GM23248 (cell line): ENCODE measurements at places on chromosomes 16 and 17. TPM values are rescaled to one million over a fixed set of nuclear protein-coding genes. Genes with fewer than 3 reads are reported as not detected.

CCL13 gene
- not detected in 2 replicates for total RNA-seq

PRSS21 gene
- total RNA-seq = not detected in 2 replicates

MRPL10 gene
- 24.8 and 37.3 TPM in 2 replicates for total RNA-seq

CDH1 gene
- total RNA-seq = not detected in 2 replicates

TNFRSF13B gene
- total RNA-seq = not detected in 2 replicates

TSNAXIP1 gene
- 0.65 and 2.4 TPM in 2 replicates for total RNA-seq

KRT40 gene
- not detected in 2 replicates for total RNA-seq

SPATA2L gene
- total RNA-seq = 19.2 and 27.5 TPM in 2 replicates

DNA sequence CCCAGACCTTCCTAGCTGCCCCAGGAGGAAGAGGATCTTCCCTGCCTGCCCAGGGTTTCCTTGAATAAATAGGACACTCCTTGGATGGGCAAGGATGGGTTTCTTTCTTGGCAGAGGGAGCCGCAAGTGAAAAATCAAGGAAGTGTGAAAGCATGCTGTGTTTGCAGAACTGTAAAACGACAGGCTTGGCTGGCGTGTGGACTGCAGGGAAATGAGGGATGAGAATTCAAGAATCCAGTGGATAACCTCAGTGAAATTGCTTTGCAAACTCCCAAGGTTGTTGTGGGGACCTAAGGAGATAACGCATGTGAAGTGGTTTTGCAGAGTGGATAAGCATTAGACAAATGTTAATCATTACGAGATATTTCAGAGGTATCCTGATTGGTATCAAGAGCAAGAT, 20.4 kb downstream of the GPR139 start:
- no peak for DNase-seq

DNA sequence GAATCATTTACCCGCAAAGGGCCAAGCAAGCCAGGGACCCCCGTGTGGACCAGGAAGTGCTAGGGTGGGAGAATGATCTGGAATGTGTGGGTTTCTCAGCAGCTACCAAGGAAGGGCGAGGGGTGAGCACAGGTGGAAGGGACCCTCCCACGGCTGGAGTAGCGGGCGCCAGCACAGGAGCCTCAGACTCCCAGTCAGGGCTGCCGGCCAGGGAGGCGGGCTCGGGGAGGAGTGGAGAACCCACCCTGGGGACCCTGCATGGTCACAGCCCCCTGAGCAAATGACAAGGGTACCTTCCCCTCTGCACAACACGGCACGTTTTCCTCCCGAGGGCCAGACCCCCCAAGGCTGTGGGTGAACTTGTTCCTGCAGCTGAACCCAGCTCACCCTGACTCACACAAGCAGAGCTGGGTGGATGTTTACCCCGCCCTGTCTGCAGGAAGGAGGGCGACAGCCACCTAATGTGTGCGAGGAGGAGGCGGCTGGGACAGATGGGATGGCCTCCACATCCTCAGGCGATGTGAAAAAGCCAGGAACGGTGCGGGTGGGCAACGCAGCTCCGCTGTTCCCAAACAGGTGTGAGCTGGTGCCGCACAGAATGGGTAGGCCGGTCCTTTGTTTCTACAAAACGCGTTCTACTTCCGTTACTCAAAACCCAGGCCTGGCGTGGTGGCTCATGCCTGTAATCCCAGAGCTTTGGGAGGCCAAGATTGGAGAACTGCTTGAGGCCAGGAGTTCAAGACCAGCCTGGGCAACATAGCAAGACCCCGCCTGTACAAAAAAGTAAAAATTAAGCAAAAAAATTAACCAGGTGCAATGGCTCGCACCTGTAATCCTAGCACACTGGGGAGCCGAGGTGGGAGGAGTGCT, 6.2 kb downstream of the ECI1 start:
- DNase-seq = no peak

DNA sequence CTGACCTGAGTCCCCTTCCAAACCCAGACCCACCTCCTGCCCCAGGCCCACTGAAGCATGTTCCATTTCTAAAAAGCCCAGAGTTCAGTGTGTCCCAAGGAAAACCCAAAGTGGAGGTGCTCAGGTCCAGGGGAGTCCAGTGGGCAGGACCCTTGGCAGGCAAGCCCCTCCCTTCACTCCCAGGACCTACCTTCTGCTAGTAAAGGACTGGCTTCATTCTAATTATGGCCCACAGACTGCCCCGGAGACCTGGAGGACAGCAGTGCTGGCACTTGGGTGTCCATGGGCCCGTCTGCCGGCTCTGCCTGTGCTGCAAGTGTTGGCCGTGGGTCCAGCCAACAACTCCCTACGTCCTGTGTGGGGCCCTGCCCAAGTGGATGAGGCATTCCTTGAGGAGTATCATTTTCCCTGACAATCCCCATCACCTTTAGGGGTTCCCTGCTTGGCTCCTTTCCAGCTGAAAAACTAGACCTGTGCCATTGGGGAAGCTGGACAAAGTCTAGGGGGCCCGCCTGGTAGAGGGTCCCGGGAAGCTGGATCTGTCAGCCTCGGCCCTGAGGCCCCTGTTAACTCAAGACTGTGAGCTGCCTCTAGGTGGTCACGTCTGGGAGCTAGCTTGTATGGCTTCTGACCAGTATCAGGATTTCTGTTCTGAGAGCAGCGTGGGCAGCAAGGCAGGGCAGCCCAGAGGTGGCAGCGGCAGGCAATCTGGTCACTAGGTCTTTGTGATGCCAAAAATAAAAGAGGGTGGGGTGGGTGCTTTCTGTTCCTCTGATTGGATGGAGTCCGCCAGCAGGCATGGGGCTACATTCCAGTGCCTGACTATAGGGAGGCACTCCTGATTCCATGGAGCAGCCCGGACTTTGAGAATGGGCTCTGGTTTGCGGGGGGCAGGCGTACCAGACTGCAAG, 8.2 kb downstream of the CBX2 start:
- no peak for DNase-seq

DNA sequence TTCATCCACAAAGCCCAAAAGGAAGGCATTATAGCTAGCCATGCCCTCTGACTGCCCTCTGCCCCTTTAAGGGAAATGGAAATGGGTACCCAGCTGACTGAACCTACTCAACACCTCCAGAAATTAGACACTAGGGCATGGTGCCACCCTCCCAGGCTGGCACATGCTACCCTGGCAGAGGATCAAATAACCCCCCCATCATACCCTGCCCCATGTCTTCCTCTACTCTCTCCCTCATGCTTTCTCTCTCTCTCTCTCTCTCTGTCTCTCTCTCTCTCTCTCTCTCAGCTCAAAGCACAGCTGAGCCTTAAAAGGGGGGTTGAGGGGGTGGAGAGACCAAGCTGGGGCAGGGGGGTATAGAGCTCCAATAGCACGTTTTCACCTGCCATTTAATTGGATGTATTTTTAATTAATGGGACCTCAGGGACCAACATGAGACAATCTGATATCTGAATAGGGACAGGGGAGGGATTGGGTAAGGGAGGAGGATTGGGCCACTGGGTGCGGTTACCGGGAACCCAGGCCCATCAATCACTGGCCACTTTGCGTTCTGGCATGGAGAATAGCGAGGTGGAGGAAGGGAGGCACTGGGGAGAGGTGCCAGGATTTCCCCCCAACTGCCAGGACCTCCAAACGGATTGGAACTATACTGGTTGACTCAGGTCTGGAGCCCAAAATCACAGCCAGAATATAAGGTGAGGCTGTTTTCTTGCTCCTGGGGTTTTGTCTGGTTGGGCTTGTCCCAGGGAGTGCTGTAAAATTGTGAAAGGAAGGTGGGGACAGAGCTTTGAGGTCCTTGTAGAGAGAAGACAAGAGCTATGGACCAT, 57.8 kb downstream of the NEUROD2 start:
- DNase-seq = no peak

DNA sequence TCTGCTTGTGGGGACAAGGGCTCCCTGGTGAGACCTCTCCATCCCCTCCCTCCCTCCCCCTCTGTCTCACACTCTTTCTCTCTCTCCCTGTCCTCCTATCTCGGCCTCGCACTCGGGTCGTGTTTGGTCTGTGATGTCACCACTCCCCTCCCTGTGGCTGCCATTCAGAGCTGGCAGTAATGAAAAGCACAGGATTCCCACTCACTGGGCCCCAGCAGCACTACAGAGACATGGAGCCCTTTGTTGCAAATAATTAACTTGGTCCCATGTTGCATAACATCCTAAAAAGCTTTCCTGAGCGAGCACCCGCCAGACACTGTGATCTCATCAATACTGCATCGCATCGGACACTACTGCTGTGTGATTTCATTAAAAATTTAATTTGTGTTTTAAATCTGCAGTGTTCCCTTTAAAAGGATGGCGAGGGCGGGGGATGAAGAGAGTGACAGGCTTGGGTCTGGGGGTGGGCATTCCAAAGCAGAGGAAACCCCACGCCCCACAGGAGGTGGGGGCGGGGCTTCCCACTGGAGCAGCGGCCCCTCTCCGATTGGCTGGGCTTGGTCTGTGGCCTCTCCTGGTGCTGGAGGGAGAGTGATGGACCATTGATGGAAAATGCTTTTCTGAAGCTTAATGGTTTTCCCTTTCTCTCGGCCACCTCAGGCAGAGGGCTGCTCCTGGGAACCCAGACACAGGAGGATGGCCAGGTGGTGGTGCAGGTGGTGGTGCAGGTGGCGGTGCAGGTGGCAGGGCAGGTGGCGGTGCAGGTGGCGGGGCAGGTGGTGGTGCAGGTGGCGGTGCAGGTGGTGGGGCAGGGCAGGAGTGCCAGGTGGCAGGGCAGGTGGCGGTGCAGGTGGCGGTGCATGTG, 15.3 kb upstream of the NPTX1 start:
- peak; percentile 29 for DNase-seq

DNA sequence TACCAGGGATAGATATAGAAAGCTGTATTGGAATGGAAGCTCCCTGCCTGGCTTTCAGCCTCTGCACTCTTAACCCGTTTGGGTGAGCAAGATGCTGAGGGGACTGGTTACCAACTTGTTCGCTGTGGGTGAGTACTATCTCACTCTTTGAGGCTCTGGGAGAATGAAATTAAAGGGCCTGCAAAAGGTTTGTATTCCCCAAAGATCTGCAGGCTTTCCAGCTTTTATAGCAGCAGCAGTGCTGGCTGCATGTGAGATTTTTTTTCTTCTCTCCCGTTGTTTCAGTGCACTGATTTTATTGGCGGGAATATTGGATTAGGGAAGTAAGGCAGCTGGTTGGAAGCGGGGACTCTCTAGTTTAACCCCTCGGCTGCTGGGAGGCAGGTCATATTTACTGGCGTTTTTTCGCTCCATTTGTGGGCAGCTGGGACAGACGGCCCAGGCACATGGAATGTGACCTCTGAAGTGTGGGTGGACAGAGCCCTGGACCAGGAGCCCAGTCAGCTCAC, 30.9 kb downstream of the C17orf75 start:
- DNase-seq = peak; percentile 45

GRCh38 chr16:16083421-16084156, 134.2 kb downstream of the ABCC1 start:
- DNase-seq = peak; percentile 9

GRCh38 chr17:7217113-7217987, 2.3 kb downstream of the DLG4 start:
- peak; percentile 88 for DNase-seq

- no peak for DNase-seq
Measured at GRCh38 chr16:1153480-1154160, 714 bp downstream of the CACNA1H start.

- DNase-seq = no peak
Measured at GRCh38 chr16:75218256-75219076, at the start of gene CTRB1. Gene CTRB1 (plus strand): TSS chr16:75218988. CDS start chr16:75219008, 20 bp downstream.

- no peak for DNase-seq
Measured at GRCh38 chr17:2191785-2192184, 111.8 kb downstream of the SMG6 start.

DNA sequence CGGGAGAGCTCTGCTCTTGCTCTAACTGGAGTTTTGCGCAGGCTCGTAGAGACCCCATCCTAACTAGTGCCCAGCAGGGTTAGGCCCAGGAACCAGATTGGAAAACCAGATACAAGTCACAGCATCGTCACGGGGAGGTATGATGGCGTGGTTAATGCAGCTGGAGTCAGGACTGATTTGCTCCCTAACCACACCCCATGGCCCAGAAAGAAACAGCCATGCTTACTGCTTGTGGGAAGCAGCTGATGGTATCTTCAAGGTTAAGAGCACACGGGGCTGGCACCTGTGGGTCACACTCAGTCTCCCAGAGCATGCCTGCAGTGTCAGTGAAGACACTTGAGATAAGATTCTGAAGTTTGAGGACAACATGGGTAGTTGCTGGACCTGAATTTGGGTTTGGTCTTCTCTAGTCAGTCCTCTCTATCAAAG, 60.2 kb downstream of the WIPI1 start:
- no peak for DNase-seq

DNA sequence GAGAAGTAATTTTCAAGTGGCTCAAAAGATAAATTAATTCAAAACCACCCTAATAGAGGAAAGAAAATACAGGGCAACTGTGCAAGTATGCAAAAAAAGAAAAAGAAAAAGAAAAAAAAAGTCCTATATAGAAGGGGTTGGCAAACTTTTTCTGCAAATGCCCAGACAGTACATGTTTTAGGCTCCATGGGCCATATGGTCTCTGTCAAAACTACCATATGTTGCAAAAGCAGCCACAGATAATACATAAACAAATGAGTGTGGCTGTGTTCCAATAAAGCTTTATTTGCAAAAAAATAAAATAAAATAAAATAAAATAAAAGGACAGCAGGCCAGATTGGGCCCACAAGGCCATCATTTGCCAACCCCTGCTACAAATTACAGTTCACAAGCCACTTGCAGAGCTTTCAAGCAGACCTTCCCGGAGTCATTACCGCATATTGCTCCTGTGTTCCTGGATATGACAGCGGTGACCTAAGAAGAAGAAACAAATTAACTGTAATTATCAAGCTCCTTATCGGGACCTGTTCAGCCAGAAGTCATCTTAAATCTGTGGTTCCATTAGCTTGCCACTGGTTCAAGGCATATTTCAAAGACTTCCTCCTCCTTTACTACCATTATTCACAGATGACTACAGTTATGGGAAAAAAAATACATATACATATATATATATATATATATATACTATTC, 15.9 kb downstream of the ZC3H7A start:
- no peak for DNase-seq

DNA sequence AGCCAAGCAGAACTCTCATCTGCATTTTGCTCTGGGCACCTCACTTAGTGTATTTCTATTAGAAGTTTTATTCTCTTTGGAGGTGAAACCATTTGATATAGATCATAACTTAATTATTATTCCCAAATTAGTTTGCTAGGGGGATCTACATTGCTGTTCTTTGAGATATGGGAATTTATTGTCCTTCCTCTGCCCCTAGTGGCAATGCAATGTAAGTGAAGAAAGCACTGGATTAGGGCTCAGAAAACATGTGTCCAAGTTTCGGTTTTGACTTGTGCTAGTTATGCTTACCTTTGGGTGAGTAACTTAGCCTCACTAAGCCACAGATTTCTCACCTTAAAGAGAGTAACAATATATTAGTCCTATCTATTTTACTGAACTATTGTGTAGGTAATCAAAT, 2.9 kb downstream of the KRT39 start:
- DNase-seq = peak; percentile 45

DNA sequence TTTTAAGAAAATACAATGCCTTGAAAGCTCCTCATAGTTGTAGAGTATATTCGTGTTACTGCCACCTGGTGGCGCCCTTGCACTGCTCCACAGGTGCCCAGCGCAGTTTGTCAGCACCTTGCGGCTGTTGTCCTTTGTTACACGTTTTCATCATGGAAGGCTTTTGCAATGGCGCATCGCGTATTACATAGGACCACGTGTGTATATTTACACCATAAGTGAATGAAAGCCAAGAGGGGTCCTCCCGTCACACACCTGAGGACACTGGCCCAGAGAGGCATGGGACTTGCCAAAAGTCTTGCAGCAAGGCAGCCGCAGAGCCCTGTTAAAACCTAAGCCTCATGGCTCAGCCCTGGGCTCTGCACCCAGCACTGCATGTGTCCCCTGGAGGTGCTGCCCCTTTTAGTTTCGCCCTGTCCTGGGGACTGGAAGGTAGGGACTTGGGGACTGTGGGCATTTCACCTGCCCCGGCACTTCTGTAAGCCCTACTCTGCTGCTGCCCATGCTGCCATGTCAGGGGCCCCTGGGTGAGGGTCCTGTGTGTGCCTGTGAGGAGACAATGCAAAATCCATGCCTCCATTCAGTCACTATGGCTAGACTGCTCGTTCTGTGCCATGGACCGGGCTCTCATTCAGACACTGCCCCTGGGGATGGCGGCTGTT, 24.3 kb downstream of the POLR3E start:
- DNase-seq = peak; percentile 81
